ENCODE measurements at places on chromosomes 11 and 22. TPM values are rescaled to one million over a fixed set of nuclear protein-coding genes. Genes with fewer than 3 reads are reported as not detected.

DNA sequence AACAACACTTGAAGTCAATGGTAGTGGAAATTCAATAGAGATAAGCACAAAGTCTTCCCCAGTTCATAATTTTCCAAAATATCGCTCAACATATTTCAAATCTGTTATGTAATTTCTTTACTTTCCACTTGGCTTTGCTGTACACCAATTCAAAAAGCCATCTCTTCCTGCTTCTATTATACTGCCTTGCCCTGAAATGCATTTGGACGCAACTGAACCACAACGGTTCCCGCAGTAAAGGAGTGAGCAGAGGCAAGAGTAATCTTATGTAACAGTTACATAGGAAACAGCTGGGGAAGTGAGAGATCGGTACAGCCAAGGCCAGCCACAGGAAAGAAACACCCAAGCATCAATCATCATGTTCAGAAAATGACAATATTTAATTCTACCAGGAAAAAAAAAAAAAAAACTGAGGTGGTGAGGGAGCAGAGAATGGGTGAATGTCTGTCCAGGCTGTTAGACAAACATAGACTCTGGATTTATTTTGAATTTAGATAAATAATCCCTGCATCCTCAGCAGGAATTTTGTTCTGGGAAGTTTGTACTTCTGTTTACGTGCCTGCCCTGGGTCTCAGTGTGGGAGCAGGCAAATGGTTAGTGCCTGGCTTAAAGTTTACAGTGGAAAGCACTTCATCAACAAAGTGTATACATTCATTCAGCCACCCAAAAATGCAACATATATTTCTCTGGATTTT lies 392.2 kb downstream of the ETS1 start:
- DNase-seq: no peak

GRCh38 chr11:19727246-19727645 lies 14.6 kb downstream of the NAV2 start:
- no peak for DNase-seq

GRCh38 chr11:31687861-31688260 lies 123.3 kb downstream of the PAX6 start:
- no peak for DNase-seq

DNA sequence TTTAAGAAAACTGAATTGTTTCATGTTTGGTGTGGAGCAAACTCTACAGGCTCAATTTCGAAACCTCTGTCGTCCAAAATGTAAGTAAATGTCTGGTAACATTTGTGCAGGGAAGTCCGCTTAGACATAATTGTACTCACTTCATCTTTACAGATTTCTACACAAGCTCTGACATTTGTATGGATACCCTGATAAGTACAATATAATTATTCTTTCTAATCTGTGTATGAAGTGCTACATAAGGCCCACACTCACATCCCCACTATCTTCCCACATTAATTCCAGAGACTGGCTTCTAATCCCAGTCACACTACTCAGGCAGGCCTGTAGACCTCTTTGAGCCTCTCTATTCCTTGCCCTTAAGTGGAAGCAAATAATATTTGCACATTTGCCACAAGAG lies 129.2 kb upstream of the LMO1 start:
- no peak for DNase-seq

DNA sequence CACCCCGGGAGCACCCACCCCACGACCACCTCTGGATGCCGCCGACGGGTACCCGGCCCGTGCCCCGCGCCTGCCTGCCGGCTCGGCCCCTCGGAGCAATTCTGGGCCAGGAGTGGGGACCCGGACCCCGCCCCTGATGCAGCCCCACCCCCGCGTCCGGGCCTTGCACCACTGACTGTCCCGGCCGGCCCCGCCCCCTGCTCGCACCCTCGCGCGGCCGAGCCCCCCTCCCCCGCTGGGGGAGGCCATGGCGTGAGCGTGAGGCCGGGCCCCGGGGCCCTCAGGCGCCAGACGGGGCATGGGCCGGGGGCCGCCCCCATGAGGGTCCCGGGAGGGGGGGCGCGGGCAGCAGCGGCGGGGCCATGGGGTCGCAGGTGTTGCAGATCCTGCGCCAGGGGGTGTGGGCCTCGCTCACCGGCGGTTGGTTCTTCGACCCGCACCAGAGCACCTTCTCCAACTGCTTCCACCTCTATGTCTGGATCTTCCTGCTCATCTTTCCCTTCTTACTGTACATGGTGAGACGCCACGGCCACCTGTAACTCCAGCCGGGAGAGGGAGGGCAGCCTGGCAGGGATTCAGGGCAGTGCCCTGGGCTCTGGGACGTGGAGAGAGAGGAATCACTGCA lies 486 bp downstream of the PCNX3 start:
- DNase-seq: no peak

DNA sequence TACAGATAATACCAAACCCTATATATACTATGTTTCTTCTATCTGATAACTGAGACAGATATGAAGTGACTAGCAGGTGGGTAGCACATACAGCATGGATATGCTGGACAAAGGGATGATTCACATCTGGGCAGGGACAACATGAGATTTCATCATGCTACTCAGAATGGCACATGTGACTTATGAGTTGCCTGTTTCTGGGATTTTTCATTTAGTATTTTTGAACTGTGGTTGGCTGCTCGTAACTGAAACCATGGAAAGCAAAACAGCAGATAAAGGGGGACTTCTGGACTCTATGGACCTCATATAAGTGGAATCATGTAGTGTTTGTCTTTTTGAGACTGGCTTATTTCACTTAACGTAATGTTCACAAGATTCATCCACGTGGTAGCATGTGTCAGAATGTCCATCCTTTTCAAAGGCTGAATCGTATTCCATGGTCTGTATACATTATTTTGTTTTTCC lies 883.0 kb downstream of the TBC1D22A start:
- DNase-seq: no peak

- DNase-seq: peak; percentile 93
Measured at GRCh38 chr22:23225724-23226496, 45.6 kb downstream of the BCR start.

DNA sequence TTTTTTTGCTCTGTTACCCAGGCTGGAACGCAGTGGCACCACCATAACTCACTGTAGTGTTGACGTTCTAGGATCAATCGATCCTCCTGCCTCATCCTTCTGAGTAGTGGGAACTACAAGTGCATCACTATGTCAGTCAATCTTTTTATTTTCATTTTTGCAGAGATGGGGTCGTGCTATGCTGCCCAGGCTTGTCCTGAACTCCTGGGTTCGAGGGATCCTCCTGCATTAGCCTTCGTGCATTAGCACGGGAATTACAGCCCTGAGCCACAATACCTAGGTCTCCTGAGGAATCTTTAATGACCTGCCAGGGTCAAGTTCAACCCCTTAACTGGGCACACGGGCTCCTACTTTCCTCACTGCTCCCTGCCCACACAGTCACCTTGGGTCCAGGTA lies 4.4 kb downstream of the APOL3 start:
- DNase-seq: no peak

- DNase-seq: no peak
Measured at GRCh38 chr22:46476547-46476941, 60.9 kb downstream of the CELSR1 start.

- no peak for DNase-seq
Measured at GRCh38 chr11:84420271-84420670, 1134.1 kb upstream of the CCDC90B start.

- DNase-seq: no peak
Measured at GRCh38 chr11:99069856-99070444, 49.2 kb downstream of the CNTN5 start.

- no peak for DNase-seq
Measured at GRCh38 chr11:115518983-115519628, 14.9 kb upstream of the CADM1 start.

- DNase-seq: no peak
Measured at GRCh38 chr22:24118689-24119384, 62.5 kb upstream of the SUSD2 start.

DNA sequence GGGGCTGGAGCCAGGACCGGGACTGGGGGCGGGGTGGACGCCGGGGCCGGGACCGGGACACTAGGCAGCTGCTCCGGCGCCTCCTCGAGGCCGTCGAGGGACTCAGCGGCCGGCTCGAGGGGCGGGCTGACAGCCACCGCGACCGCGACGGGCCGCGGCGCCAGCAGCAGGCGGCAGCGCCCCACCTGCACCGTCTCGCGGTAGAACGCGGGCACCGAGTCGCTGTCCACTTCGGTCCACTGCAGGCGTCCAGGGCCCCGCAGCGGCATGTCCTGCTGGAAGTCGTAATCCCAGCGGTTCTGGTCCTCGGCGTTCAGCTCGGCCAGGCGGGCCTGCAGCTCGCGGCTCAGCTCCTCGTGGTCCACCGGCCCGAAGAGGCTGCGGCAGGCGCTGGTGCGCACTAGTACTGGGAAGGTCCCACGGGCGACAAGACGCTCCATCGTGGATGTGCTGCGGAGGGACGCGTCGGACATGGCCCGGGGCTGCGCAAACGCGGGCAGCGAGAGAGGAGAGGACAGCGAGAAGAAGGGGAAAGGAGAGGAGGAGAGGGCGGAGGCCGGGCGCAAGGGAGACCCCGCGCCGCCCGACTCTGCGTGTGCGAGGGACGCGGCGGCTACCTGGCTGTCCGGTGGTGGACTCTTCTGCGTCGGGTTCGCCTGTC lies 428 bp downstream of the CDKN1C start:
- DNase-seq: no peak

DNA sequence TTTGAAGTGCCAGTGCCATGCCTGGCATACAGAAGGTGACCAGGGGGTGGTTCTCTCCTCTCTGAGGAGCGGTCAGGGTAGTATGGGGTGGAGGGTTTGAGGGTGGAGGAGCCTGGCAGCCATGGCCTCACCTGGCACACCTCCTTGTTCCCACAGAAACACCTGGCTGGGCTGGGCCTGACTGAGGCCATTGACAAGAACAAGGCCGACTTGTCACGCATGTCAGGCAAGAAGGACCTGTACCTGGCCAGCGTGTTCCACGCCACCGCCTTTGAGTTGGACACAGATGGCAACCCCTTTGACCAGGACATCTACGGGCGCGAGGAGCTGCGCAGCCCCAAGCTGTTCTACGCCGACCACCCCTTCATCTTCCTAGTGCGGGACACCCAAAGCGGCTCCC lies 9.6 kb downstream of the SERPINH1 start:
- DNase-seq: no peak

DNA sequence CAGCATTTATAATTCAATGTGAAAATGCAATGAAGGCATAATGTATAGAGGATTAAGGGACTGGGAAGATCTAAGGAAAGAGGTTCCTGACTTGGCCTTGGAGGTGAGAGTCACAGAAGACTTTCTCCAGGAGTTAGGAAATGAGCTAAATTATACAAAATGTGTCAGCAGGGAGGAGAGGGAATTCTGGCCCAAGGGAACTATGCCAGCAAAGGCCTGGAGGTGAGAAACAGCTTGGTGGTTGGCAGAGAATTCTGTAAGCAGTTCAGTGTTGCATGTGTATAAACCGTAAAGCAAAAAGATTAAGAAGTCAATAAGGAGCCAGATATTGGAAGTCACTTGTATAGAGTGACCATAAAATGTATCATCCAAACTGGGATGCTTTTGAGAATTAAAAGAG lies 142.2 kb upstream of the SESN3 start:
- no peak for DNase-seq

- no peak for DNase-seq
Measured at GRCh38 chr11:41400819-41401382, 58.6 kb downstream of the LRRC4C start.

- DNase-seq: no peak
Measured at GRCh38 chr22:44519886-44520285, 21.9 kb upstream of the RTL6 start.

DNA sequence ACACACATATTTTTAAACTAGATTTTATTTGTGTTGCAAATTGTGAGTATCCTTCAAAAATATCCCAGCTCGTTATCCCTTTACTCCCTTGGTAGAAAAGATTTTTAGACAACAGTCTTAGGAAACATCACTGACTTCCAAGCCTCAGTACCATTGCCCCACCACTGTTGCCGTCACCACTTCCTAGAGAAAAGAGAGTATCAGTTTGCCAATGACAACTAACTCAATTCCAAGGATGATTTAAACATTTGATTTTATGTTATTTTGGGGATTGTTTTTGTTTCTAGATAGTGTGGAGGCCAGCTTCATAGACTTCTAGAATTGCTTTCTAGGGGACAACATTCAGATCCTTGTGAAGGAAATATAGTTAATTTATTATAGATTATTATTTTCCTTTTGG lies 274.0 kb upstream of the MPPED2 start:
- DNase-seq: no peak

GRCh38 chr22:42805998-42806830 lies 50.9 kb downstream of the ARFGAP3 start:
- DNase-seq: no peak

GRCh38 chr11:87013912-87014825 lies 23.6 kb upstream of the TMEM135 start:
- no peak for DNase-seq

DNA sequence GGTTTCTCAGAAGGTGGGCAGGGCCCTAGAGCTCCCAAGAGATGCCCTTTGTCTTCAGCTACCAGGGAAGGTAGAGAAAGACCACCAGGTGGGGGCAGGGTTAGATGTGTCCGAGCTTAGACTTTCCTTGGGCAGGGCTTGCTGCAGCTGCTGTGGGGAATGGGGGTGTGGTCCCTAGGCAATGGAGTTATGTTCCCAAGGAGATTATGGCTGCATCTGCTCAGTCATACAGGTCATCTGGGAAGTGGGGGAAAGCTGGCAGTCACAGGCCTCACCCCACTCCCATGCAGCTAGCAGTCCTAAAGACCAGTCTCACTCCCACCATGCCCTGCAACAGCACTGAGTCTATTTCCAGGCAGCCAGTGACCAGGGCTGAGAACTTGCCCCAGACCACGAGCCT lies 29.5 kb downstream of the MMP27 start:
- no peak for DNase-seq

DNA sequence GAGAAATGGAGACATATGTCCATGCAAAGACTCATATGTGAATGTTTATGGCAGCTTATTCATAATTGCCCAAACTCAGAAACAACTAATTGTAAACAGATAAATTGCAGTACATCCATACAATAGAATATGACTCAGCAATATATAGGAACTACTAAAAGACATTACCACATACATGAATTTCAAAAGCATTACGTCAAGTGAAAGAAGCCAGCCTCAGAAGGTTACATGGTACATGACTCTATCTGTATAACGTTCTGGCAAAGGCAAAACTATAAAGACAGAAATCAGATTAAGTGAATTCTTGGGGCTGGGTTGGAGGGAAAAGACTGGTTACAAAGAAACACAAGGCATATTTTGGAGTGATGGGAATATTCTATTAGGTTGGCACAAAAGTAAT lies 7.2 kb downstream of the KCTD21 start:
- DNase-seq: no peak

GRCh38 chr11:74948546-74948897 lies 369 bp downstream of the XRRA1 start:
- no peak for DNase-seq

Gene NXPE4
- total RNA-seq: not detected

Gene OR52I1
- not detected for total RNA-seq

Gene HBB
- total RNA-seq: 3,910 TPM

Gene KLHL35
- total RNA-seq: 0.79 TPM

Gene ZC3H12C
- total RNA-seq: 24.8 TPM

Gene F2
- not detected for total RNA-seq

Measured in posterior vena cava (tissue), 2 donors.